ENCODE measurements at places on chromosomes 5 and 9.

DNA sequence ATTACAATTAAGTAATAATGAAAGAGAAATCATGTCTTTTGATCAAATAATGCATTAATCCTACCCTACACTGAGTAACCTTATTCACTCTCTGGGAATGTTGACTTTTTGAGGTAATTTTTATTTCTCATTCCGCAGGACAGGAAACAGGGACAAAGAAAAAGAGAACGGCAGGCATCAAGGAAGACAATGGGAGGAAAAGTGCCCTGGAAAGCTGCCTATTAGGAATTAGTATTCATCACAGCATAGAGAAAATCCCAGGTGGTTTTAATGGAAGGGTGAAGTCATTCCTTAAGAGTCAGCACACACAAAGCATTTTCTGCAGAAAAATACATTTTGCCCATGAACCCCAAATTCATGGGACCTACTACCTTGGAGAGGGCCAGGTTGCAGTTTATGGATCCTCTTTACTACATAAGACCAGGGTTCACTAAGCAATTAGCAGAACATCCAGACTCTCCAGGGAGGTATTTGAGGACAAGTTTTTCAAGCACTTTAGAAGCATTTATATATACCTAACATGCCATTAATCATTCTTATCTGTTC, 9.4 kb downstream of the FSTL4 start:
- no peaks in the 10 kb centered on the region for H3K4me1 ChIP-seq
- no peaks in the 10 kb centered on the region for H3K27me3 ChIP-seq
- no peak overlapping the region for H3K4me3 ChIP-seq
- H3K36me3 ChIP-seq: no peaks in the 10 kb centered on the region

- no peaks in the 10 kb centered on the region for H3K27me3 ChIP-seq
- no peaks in the 10 kb centered on the region for H3K4me1 ChIP-seq
- no peak overlapping the region for H3K27ac ChIP-seq
- H3K36me3 ChIP-seq: no peaks in the 10 kb centered on the region
- H3K4me3 ChIP-seq: no peak overlapping the region
These were observed 25.7 kb downstream of the LMX1B start for GRCh38 chr9:126639318-126640000.

- H3K4me1 ChIP-seq: peaks cover 14% of the 10 kb centered on the region
- DNase-seq: no peak
- no peaks in the 10 kb centered on the region for H3K27me3 ChIP-seq
- H3K27ac ChIP-seq: no peak overlapping the region
- no peak overlapping the region for H3K4me3 ChIP-seq
These were observed 315.5 kb downstream of the SLIT3 start for GRCh38 chr5:168985454-168985853.

DNA sequence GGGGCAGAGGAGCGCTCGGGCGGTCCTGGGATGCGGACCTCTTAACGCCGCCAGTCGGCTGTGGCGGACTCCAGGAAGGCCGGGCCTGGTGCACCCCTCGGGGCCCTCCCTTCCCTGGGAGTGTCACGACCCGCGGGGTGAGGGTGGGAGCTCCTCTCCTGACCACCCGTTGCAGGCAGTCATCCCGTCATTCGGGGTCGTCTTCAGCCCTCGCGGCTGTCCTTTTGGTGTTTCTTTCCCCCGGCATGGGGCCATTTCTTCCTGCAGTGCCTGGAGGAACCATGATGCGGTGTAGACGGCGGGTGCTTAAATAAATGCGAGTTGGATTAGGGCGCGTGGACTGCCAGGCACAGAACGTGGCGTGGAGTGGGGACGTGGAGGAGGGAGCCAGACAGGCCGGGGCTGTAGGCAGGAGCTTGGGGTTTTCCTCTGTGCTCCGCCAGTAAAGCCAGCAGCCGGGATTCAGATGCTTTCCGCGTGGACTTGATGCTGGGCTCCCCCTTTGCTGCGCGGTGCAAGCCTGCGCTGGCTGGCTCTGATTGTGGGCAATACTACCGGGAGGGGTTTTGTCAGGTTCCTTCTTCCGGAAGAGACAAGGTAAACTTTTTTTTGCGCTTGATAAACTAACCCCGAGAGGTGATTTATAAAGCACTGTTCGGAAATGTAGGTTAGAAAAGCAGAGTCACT, 868 bp downstream of the KDM4C start:
- peak; percentile 86 for DNase-seq
- H3K4me3 ChIP-seq: peak overlapping the region; percentile 95
- no peaks in the 10 kb centered on the region for H3K36me3 ChIP-seq
- peak overlapping the region; percentile 70 for H3K27ac ChIP-seq

DNA sequence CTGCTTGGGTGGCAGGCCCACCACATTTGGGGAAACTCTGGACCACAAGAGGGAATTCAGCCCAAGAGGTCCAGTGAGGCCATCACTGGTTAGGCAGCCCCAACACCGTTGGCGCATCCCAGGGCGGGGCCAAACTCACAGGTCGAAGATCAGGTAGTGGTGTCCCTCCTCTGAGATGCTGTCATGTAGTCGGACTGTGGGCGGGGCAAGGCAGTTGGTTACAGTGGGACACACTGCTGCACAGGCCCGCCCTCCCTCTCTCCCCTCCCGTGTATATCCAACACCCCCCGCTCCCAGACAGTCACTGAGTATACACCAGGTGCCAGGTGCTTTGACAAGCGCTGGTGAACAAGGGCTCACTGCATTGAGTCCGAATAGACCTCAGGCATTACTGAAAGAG, 32.1 kb downstream of the CAMK2A start:
- H3K4me3 ChIP-seq: no peak overlapping the region
- H3K4me1 ChIP-seq: peaks cover 4% of the 10 kb centered on the region
- DNase-seq: no peak
- H3K27me3 ChIP-seq: no peaks in the 10 kb centered on the region

DNA sequence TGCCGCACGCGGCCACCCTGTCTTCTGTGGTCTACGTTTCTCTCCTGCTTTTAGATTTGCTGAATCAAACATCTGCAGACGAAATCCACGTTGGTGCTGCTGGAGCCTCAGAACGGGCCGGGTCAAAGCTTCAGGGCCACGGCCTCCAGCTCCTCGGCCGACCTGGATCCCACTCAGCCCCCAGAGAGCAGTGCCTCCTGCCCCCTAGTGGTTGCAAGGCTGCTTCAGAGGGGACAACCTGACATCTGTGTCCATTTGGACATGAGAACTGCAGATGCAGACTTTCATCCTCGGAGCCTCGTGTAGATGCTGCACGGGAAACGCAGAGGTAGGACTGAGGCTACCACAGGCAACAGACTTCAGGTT, 23.0 kb upstream of the SLC6A3 start:
- H3K27me3 ChIP-seq: no peaks in the 10 kb centered on the region
- H3K4me3 ChIP-seq: no peak overlapping the region
- DNase-seq: peak; percentile 60
- H3K36me3 ChIP-seq: peaks cover 33% of the 10 kb centered on the region

DNA sequence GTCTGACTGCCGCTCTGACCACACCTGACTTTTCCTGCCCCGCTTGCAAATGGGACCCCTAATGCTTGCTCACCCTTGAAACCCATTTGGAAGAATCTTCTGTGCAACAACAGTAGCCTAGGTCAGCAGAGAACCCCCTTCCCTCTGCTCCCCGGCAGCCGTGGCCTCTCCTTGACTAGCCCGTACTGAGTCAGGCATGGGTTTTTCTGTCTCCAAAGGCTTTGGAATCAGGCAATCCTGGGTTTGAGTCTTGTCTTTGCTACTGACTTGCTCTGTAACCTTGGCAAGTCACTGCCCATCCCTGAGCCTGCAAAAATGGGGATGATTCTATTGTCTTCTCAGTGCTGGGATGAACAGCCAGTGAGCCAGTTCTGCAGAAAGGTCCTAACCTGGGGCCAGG, 135.4 kb downstream of the RGS3 start:
- H3K36me3 ChIP-seq: no peaks in the 10 kb centered on the region
- no peak overlapping the region for H3K27ac ChIP-seq
- H3K4me1 ChIP-seq: peaks cover 30% of the 10 kb centered on the region
- H3K27me3 ChIP-seq: no peaks in the 10 kb centered on the region
- no peak for DNase-seq

All from Karpas-422 (cell line).